Activated T-cell treated with anti-CD3 and anti-CD28 coated beads, Interleukin-2, amount 50 U/mL, for 72 hours (primary cell): ENCODE measurements at places on chromosomes 12 and 14. TPM values are rescaled to one million over a fixed set of nuclear protein-coding genes. Genes with fewer than 3 reads are reported as not detected.
A peak's percentile ranks its signal among the peaks of the same experiment; 100 is the strongest.

Gene C3AR1
- total RNA-seq, result 0.19 TPM

GRCh38 chr12:94689002-94689645 lies 38.8 kb upstream of the TMCC3 start:
- no peak overlapping the region for H3K4me3 ChIP-seq
- H3K36me3 ChIP-seq, result no peaks in the 10 kb centered on the region
- H3K27ac ChIP-seq, result no peak overlapping the region

DNA sequence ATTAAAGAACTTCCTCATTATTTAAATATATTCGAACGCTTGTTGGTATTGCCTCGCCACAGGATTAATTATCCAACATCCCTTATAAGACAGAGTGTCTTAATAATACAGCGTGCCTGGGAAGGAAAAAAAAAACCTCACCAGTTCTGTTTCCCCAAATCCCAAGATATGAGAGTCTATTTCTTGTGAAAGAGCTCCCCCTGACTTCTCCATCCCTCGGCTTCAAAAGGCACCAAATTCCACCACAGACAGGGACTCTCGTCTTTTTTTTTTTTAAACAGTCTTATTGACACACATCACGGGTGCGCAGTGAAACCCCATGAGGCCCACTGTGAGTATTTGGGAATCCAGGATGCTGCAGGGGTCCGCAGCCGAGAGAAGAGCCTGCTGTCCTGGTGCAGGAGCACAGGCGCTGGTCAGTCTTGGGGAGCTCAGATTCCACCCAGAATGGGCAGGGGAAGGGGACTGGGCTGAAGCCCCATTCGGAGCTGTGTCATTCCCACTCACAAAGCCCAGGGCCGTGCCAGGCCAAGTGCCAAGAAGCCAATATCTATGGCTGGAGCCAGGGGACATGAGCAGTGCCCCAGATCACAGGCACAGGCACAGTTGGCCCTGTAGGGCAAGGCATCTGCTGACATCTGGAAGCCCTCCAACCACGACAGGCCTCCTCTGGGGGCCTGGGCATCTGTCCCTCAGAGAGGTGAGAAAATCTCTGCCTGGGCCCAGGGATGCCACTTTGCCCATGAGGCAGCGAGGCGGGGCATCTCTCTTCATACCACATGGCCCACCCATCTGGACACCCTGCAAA lies 71.9 kb downstream of the BCL11B start:
- peaks cover 19% of the 10 kb centered on the region for H3K36me3 ChIP-seq
- H3K27ac ChIP-seq, result peak overlapping the region; percentile 89
- peaks cover 98% of the 10 kb centered on the region for H3K4me1 ChIP-seq

Gene RNASE3
- total RNA-seq, result not detected

DNA sequence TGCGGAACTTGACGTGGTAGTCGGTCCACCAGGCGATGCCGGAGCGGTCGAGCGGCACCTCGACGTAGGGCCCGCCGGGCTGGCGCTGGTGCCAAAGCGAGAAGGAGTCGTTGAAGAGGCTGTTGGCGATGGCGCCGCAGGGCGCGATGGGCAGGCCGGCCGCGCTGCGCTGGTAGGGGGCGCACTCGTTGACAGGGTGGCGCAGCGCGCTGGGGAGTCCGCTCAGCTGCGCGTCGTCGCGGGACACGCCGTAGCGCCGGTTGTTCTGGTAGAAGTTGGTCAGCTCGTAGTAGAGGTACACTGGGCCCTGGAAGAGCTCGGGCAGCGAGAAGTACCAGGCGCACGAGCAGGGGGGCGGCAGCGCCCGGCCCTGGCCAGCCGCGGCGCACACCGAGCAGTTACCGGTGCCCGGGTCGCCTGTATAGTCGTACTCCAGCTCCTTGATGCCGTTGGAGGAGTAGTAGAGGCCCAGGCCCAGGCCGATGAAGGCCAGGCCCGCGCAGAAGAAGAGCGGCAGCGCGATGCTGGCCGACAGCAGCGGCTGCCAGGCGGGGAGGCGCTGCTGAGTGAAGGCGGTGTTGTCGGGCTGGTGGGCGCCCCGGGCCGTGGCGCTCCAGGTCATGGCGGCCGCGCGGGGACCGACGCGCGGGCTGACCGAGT lies 482 bp downstream of the TMEM30B start:
- peaks cover 42% of the 10 kb centered on the region for H3K4me1 ChIP-seq
- DNase-seq, result peak; percentile 89
- H3K4me3 ChIP-seq, result peak overlapping the region; percentile 93
- H3K27me3 ChIP-seq, result peaks cover 14% of the 10 kb centered on the region
- no peaks in the 10 kb centered on the region for H3K36me3 ChIP-seq

- H3K4me3 ChIP-seq, result no peak overlapping the region
- no peak overlapping the region for H3K27ac ChIP-seq
- DNase-seq, result no peak
- peaks cover 1% of the 10 kb centered on the region for H3K36me3 ChIP-seq
Measured at GRCh38 chr12:87428701-87429277, 600.4 kb downstream of the C12orf50 start.

DNA sequence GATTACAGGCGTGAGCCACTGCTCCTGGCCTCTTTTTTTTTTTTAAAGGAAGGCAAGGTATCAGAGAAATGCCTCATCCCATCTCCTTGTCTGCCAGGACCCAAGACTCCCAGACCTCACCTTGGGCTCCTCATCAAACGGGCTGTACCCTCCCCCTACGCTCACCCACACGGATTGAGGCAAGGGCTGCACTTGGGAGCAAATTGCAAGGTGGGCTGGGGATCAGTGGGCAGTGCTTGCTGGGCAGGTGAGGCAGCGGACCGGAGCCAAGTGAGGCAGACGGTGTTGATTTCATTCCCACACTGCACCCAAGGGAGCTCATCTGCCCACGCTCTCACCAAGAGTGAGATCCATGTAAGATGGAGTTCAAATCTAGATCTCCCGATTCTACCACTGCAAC lies 41.0 kb upstream of the DICER1 start:
- H3K36me3 ChIP-seq, result no peaks in the 10 kb centered on the region
- H3K4me1 ChIP-seq, result no peaks in the 10 kb centered on the region
- H3K27me3 ChIP-seq, result no peaks in the 10 kb centered on the region

Gene DAZAP2
- 114 TPM for total RNA-seq

DNA sequence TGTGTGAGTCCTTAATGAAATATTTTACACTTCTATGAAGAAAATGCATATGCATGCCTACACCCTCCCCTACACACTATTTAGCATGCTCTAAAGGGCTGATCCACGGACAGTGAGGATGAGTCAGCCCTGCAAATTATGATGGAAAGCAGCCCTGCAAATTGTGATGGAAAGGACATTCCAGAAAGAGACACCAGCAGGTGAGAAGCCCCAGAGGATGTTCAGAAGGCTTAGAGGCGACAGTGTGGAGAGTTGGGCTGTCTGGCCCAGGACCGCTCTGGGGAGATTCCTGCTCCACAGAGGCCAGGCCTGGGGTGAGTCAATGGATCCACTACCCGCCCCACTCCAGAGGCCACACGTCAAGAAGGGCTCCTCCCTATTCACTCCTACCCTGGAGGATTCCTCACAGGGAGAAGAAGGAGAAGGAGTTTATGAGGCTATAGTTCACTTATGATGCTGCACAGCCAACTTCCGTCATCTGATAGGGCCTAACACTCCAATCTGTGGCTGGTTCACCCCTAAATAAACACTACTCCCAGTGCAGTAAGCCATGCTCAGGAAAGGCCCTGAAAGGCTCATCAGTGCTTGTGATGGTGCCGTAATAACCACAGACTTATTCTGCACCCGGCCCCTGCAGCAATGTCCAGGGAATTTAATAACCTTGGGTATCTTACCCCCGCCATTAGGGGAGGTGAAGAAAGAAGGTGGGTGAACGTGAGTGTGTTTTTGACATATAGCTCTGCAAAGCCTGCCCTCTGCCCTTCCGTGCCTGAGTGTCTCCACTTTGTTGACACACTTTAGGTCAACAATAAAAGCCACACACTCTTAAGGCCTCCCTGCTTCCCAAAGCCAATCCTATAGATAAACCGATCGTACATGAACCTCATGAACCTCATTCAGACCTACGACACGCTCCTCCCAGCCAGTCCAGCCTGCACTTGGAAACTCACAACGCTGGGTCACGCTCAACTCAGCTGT lies 46.4 kb downstream of the CLMN start:
- no peak for DNase-seq
- H3K4me1 ChIP-seq, result peaks cover 2% of the 10 kb centered on the region
- H3K27me3 ChIP-seq, result peaks cover 24% of the 10 kb centered on the region
- H3K4me3 ChIP-seq, result no peak overlapping the region

GRCh38 chr14:73342670-73343069 lies 105.4 kb downstream of the PAPLN start:
- H3K36me3 ChIP-seq, result no peaks in the 10 kb centered on the region
- no peak overlapping the region for H3K4me3 ChIP-seq

- no peak for DNase-seq
- no peaks in the 10 kb centered on the region for H3K27me3 ChIP-seq
- H3K4me3 ChIP-seq, result no peak overlapping the region
- H3K36me3 ChIP-seq, result no peaks in the 10 kb centered on the region
- H3K27ac ChIP-seq, result no peak overlapping the region
Measured at GRCh38 chr14:90577661-90578282, 180.9 kb downstream of the CALM1 start.

Gene RNASE2
- total RNA-seq, result not detected

DNA sequence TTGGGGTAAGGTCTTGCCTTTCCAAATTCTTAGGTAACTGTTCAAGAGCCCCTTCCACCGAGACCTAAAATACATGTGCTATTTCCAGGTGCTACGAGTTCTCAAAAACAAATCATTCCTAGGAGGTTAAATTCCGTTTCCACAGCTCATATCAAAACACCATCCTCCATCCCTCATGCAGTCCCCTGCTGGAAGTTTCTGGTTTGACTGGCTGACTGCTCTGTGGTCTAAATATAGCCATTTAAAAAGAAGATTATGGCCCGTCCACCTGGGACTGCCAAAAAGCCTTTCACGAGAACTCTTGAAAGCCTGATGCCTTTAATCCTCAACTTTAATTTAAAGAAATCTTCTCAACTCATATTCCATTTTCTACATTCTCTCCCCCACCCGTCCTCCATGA lies 201.5 kb upstream of the MYL2 start:
- no peak for DNase-seq
- no peak overlapping the region for H3K27ac ChIP-seq
- H3K27me3 ChIP-seq, result no peaks in the 10 kb centered on the region
- no peaks in the 10 kb centered on the region for H3K4me1 ChIP-seq
- H3K36me3 ChIP-seq, result no peaks in the 10 kb centered on the region

Gene RBM23
- 69.5 TPM for total RNA-seq

Gene ACSM4
- total RNA-seq, result not detected

Gene FAIM2
- 0.39 TPM for total RNA-seq

Gene DPY19L2
- total RNA-seq, result 4.7 TPM

Gene ACTN1
- 42.6 TPM for total RNA-seq

- DNase-seq, result peak; percentile 73
- peak overlapping the region; percentile 59 for H3K27ac ChIP-seq
- peaks cover 6% of the 10 kb centered on the region for H3K36me3 ChIP-seq
Measured at GRCh38 chr12:56007564-56008559, 10.8 kb downstream of the SUOX start.

Gene NGB
- total RNA-seq, result not detected

DNA sequence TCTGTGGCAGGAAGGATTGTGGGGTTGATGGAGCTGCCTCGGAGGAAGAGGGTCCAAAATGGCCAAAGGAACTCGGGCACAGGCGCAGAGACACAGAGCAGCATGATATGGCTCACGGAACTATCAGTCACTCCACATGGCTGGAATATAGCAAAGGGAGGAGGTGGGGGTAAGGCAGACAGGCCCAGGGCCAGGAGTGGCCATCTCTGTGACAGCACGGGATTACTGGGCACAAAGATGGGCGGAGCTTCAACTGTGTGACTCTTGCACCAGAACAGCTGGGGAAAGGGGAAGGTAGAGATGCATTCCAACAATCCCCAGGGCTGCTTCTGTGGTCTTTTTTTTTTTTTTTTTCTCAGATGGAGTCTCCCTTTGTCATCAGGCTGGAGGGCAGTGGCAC lies 24.8 kb upstream of the EML1 start:
- H3K36me3 ChIP-seq, result no peaks in the 10 kb centered on the region
- DNase-seq, result no peak
- H3K27me3 ChIP-seq, result peaks cover 14% of the 10 kb centered on the region
- no peaks in the 10 kb centered on the region for H3K4me1 ChIP-seq
- no peak overlapping the region for H3K4me3 ChIP-seq

DNA sequence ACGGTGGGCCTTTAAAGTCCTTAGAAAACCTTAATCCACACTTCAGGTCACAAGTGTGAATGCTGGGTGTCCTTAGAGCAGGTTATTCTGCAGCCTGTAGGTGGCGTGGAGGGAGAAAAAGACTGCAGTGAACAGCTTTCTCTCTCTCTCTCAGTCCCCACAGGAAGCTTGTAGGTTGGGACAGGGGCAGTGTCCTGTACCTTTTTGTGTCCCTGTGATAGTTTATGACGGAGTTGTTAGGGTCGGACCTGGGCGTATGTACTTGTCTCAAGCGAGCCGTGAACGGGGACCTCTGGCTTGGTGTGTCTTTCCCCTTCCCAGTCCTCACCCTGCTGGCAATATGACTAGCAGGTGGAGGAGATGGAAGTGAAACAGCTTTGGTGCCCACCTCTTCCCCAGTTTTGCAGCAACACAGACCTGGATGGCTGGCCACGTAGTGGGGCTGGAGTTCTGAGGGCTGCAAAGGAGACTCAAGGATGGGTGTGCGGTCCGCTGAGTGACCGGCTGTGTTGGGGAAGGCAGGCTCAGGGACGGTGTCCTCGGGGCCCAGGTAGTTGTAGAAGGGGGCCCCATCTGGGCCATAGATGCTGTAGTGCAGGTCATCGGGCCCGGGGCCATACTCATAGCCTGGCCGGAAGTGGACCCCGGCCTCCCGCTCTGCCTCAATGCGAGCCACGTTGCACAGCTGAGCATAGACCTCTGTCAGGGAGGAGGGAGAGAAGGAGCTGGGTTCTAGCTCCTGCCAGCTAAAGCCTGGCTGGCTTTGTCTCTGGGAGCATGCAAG lies 8.9 kb downstream of the ISCA2 start:
- H3K27ac ChIP-seq, result no peak overlapping the region
- DNase-seq, result no peak
- H3K4me1 ChIP-seq, result no peaks in the 10 kb centered on the region
- no peak overlapping the region for H3K4me3 ChIP-seq

GRCh38 chr12:15852383-15852782 lies 29.8 kb upstream of the STRAP start:
- no peak overlapping the region for H3K4me3 ChIP-seq
- peaks cover 6% of the 10 kb centered on the region for H3K27me3 ChIP-seq
- no peaks in the 10 kb centered on the region for H3K4me1 ChIP-seq

Gene DPF3
- 0.62 TPM for total RNA-seq

GRCh38 chr12:130079279-130079678 lies 83.0 kb upstream of the FZD10 start:
- H3K36me3 ChIP-seq, result peaks cover 8% of the 10 kb centered on the region
- DNase-seq, result no peak
- peaks cover 6% of the 10 kb centered on the region for H3K4me1 ChIP-seq
- H3K27ac ChIP-seq, result no peak overlapping the region
- peaks cover 19% of the 10 kb centered on the region for H3K27me3 ChIP-seq

- peak; percentile 8 for DNase-seq
- peaks cover 20% of the 10 kb centered on the region for H3K4me1 ChIP-seq
- H3K27ac ChIP-seq, result peak overlapping the region; percentile 32
- H3K36me3 ChIP-seq, result no peaks in the 10 kb centered on the region
Measured at GRCh38 chr14:32102152-32102787, 25.2 kb downstream of the ARHGAP5 start.

DNA sequence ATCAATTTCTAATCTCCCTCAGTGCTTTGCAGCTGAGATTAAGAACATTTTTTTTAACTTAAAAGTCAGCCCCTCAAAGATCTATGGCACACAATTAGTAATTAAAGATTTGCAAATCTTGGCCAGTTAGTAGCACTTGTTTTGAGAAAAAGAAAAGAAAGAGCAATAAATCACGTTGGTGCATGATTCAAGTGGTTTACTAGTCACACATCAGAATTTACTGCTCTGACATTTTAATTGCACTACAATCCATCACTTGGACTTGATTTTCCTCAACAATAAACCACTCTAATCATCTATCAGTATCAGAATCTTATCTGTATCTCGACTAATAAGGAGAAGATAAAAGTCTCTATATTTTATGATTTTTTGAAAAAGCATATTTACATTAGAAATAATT lies 154.3 kb downstream of the HELB start:
- DNase-seq, result no peak
- no peak overlapping the region for H3K4me3 ChIP-seq
